Stimulated activated CD8-positive, alpha-beta memory T cell treated with anti-CD3 and anti-CD28 coated beads, Interleukin-7, amount 100 ng/mL, for 48 hours (primary cell): ENCODE measurements at places on chromosomes 4 and X.

GRCh38 chr4:118742050-118742449, 56.9 kb downstream of the METTL14 start:
- no peak for DNase-seq

DNA sequence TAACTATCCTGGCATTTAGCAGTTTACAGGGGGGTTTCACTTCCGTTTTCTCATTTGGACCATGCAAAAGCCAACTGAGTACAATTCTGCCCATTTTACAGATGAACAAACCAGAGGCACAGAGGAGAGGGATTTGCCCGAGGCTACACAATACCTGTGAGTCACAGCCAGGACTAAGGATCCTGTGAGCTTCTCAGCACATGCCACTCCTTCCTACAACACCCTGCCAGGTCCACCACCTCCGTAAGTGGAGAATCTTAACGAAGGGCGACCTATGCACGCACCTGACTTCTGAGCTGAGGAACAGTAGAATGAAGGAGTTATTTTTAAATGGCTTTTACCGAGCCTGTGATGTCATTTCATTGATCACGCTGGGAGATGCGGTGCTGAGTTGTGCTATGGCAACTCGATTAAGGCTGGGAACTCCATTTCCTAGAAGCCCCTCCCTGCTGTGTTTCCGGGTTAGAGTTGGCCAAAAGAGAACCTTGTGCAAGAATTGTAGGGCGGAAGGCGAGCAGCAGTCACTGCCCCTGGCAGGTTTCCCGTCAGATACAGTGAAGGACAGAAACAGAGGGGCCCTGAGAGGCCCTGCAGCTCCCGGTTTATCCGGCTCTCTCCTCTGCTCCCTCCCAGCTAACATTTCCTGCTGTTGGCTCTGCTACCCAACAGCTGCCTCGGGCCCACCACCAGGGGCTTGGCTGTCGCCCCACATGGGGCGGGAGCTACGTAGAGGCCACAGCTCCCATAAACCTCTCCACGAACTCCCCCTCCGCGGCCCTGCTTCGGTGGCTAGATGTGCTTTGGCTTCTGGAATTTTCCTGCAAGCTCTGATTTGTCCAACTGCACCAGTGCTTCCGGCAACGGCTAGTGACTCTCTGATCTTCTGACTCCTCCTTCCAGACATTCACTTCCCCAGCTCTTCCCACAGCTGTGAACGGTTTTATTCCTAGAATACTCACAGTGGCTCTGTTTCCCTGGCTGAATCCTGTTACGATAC, 75.1 kb upstream of the USP9X start:
- DNase-seq, result peak; percentile 13

- DNase-seq, result no peak
Measured at GRCh38 chr4:25103418-25103817, 56.8 kb downstream of the SEPSECS start.

DNA sequence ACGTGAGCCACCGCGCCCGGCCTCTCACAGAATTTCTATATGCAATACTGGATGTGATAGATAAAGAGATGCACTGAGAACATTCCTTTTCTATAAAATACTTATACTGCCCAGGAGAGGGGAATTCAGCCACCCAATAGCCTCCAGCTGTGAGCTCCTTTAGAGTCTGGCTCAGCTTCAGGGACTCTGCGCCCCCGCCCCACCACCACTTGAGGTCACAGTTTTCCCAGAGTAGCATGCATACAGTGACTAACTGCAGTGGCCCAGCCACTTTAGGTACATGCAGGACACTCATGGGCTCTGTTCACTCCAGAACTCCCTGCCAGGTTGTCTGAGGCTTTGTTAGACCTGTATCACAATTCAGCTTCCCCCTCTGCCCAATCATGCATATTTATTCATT, 144.4 kb upstream of the TET2 start:
- DNase-seq, result no peak

GRCh38 chr4:94544811-94545210, 93.1 kb downstream of the PDLIM5 start:
- no peak for DNase-seq

GRCh38 chr4:5940470-5941203, 47.8 kb upstream of the CRMP1 start:
- no peak for DNase-seq

- no peak for DNase-seq
Measured at GRCh38 chr4:125492957-125493356, 178.2 kb downstream of the FAT4 start.

DNA sequence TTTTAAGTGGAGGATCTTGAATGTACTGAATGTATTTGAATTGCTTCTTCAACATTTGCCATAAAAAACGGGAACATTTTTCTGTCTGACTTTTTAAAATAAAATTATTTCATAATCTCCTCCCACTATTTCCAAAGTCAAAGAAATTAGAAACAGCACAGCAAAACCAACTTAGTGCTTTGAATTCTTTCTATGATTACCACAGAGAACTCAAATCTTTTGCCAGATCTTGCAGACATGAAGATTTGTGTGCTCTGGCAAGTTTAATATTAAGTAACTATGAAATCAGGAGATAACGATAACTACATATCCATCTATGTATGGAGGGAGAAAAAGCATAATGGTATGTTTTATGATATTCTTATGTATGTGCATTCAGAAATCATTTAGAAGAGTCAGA, 982.2 kb downstream of the PCDH7 start:
- no peak for DNase-seq

DNA sequence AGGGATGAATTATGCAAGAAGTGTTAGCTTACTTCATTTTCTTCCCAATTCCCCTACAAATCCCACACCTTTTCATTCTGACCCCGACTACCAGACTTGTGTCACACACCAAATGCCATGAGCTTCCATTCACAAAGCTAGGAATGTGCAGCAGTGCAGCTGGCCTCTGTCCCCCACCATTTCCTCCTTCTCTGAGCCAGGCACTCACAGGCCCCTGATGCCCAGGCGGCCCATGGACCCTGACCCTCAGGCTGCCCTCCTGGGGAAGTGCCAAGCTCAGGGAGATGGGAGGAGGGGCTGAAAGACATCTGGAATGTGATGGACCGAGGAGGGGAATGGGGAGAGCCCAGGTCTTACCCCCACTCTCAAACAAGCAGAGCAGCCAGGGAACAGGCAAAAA, 67.0 kb upstream of the BCOR start:
- DNase-seq, result no peak

DNA sequence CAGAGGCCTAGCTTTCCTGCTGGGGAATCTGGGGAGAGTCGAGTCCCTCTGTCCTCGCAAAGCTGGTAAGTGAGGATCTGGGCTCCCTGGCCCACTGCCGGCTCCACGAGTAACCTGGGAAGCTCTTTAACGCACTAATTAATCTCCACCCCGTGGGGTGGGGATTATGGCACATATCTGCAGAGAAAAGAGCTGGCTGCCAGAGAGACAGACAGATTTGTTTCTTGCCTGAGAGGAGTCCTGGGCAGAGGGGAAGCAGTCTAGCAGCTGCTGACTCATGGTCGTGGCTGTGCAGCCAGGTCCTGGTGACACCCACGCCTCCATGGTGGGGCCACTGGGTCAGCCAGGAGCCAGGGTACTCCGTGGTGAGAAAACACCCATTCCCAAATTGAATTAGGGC, 14.0 kb downstream of the SORCS2 start:
- DNase-seq, result no peak
